ENCODE measurements at places on chromosomes 6 and 20.

DNA sequence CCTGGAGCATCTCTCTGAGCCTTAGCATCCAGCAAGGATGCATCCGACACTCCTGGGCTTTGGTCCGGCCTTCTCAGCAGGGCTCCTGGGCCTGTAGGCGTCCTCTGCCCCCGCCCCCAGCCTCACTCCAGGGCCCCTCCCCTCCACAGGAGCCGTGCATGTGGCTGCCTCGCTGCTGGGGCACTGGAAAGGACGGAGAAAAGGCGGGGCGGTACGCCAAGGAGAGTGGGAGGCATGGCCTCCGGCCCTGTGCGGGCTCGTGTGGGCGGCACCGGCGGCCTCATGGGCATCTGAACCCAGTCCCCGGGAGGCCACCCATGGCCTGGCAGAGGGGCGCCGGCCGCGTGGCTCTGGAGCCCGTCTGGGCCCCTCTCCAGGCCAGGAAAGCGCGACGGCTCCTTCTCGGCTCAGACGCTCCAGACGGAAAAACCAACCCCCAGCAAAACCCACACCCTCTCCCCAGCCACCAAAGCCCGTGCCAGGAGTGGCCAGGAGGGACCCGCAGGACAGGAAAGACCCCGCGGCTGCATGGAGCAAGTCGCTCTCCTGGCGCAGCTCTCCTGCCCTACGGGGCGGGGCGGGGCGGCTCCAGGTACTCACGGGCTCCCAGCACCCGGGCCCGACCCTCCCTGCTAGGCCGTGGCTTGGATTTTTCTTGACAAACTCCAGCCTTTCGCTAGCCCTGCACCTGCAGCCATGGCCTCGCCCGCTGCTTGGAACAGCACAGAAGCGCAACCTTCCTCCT is 419.9 kb downstream of the QKI start:
- DNase-seq, result no peak

DNA sequence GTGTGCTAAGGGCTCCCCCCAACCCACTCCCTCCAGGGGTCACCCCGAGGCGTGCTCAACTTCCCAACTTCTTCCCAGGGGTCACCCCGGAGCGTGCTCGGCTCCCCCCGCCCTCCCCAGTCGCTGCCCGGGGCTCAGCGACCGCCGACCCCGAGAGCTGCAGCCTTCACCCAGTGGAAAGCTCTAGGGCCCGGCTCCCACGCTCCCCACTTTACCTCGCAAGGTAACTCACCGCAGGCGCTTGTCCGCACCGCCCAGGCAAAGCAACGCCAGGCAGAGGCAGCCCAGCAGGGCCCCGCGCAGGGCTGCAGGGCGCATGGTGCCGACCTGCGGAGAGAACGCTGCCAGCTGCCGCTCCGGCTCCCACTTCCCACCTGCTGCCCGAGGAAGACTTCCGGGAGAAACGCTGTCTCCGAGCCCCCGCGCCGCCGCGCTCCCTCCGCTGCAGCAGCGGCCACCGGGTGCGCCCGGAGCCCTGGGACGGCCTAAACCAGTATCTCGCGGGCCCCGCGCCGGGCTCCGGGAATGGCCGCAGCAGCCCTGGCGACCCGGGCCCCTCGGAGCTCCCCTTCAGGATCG is 396 bp downstream of the RNASET2 start:
- no peak for DNase-seq

DNA sequence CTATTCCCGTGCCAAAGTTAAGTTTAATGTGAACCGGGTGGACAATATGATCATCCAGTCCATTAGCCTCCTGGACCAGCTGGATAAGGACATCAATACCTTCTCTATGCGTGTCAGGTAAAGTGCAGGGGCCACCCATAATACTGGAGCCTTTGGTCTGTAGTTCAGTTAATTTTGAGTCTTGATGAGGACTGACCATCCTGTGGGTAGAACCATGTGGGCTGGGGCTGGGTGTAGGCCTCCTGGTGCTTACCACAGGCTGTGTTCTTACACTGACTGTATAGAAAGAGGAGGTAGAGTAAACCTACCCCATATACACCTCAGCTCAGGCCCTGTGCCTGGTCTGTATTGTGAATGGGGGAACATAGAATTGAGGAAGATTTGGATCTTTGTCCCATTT is 2.4 kb downstream of the NOP56 start:
- no peak for DNase-seq

DNA sequence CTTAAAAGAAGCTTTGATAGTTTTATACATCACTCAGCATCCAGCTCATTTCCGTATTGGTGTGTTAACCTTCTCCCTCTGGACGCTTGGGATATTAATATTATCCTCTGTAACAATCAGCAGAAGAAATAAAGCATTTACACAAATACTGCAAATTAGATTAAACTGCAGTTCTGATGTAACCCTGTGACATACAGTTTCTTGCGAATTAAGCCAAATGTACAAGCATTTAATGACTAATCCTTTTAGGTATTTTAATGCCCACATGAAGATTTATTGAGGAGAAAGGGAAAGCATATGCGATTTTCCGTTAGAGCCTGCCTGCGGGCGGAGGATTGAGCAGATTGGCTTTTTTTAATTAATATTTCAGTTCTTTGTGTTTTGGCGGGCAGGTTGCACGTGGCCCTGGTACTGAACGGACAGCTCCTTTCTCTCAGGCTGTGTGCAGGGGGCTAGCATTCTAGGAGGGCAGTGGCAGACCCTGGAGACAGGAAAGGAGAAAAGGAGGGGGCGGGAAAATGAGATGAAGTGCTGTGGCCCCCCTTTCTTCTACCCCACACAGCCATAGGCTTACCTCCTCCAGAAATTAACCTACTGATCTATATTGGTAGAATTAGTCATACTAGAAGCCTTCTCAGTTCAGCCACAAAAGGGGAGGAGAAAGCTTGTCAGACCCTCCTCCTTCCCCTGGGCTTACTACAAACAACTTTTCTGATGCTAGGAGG is 14.1 kb upstream of the TFAP2D start:
- no peak for DNase-seq

DNA sequence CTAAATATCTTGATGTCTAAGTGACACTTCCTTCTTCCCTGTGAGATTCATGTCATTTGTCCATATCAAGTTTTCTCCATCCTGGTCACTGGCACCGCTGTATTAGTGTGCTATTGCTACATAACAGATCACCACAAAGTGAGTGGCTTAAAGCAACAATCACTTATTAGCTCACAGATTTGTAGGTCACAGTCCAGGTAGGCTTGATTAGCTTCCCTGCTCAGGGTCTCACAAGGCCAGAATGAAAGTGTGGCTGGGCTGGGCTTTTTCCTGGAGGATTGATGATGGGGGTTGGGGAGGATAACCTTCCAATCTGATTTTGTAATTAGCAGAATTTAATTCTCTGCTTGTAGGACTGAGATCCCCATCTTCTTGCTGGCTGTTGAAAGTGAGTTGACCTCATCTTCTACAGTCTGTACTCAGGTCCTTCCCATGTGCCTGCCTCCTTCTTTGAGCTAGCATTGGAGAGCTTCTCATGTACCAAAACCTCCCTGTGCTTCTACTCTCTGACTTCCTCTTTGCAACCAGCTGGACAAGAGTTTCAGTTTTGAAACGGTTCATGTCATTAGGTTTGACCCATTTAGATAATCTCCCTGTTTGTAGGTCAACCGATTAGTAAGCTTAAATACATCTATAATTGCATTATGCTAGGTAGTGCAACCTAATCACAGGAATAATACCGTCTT is 152.4 kb upstream of the MAN1A1 start:
- DNase-seq, result no peak

- DNase-seq, result no peak
Observed at GRCh38 chr6:44527181-44527580, 139.7 kb downstream of the CDC5L start.

DNA sequence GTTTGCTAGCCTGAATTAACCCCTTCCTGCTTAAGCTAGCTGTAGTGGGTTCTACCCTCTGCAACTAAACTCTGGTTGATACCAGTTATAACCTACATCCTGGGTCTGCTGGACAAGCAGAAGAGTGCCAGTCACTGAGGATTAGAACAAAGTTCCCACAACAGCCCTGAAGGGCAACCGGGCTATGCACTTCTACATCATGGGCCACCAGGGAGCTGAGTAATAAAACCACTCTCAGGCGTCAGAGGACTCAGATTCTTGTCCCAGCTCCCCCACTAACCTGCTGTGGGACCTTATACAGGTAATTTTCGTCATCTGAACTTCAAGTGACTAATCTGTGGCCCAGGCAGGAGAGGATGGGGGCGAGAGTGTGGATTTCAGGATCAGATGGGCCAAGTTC is 56.8 kb downstream of the EYA2 start:
- no peak for DNase-seq

DNA sequence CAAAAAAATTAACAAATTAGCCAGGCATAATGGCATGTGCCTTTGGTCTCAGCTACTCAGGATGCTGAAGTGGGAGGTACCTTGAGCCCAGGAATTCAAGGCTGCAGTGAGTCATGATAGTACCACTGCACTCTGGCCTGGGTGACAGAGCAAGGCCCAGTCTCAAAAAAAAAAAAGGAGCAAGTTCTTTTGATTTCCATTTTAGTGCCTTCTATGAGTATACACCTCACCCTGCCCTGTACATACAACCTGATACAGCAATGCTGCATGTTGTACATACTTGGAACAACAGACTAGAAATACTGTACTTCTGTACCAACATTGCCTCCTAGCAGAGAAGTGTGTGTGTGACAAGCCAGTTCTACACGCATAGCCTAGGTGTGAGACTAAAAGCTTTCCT is 97.3 kb upstream of the CARMIL1 start:
- DNase-seq, result no peak

GRCh38 chr6:41353333-41353732 is 17.9 kb downstream of the NCR2 start:
- DNase-seq, result no peak

DNA sequence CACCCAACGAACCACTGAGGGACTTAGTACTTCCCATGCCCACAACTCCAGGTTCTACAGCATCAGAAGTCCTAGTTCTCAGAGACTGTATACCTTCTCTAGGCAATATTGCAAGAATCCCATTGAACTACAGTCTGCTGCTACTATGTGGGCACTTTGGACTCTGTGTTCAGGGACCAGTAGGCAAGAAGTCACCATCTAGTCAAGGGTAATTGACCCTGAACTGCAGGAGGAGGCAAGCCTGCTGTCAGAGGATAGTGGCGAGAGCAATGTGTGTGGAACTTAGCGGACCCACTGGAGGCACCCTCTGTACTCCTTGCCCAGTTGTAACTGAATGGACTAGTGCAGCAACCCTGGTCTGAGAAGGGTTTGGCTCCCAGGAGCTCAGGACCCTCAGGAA is 15.7 kb downstream of the HEBP2 start:
- no peak for DNase-seq

GRCh38 chr20:48875914-48876240 is 45.6 kb upstream of the ARFGEF2 start:
- no peak for DNase-seq

GRCh38 chr6:114690625-114691024 is 347.8 kb upstream of the HS3ST5 start:
- no peak for DNase-seq

GRCh38 chr6:135866445-135867123 is 15.1 kb downstream of the PDE7B start:
- no peak for DNase-seq

GRCh38 chr6:121934451-121934850 is 465.0 kb upstream of the HSF2 start:
- no peak for DNase-seq

DNA sequence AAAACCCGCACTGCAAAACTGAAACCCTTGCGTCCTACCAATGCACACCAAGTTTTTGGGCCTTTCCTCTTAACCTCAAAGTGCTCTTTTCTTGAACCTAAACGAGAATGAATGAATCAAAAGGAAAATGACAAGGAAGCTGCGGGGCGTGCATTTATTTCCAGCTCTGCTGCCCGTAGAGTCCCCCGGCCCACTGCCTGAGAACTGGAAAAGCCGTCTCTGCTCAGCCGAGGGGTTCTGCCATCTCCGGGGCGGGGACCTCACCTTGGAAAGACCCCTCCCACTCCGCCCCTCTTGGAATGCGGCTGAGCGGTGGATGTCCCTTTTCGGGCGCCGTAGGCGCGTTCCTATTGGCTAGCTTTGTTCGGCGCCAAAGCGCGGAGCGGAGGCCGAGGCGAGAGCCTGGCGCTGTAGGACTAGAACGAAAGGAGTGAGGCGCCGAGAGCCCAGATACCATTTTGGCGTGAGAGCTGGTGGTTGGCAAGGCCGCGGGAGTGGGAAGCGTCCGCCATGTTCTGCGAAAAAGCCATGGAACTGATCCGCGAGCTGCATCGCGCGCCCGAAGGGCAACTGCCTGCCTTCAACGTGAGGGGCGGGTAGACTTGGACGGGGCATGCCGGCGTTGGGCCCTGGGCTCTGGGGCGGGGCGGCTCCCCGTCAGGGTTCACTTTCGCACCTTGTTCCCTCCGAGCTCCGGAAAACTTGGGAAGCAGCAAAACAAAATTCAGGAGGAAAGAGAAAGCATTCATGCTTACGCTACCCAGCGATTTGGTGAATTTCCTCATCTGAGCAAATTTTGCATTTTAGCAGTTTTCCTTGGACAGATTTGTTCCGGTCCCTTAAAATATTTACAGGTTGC is at the start of gene GINS1:
GINS1 (plus strand) TSS at position 363 of the 859 bp plus-strand sequence; CDS start at position 511, 148 bp downstream.
- DNase-seq, result peak; percentile 76

DNA sequence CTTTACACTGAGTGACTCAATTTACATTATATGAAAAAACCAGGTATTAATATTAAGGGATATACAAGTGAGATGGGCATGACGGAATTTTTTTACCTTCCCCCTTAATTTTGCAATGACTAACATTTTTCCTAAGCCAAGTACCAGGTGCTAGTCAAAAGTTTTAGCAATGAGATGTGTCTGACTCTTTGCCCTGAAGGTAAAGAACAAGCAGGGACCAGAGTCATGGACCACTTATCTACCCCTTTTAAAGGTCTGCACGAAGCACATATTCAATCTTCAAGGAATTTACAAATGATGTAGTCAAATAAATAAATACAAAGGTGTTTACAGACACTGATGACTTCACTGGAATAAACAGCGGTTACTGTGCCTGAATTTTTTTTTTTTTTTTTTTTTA is 1.4 kb downstream of the GLO1 start:
- DNase-seq, result no peak

GRCh38 chr6:170035901-170036304 is 255.0 kb downstream of the DLL1 start:
- DNase-seq, result no peak

DNA sequence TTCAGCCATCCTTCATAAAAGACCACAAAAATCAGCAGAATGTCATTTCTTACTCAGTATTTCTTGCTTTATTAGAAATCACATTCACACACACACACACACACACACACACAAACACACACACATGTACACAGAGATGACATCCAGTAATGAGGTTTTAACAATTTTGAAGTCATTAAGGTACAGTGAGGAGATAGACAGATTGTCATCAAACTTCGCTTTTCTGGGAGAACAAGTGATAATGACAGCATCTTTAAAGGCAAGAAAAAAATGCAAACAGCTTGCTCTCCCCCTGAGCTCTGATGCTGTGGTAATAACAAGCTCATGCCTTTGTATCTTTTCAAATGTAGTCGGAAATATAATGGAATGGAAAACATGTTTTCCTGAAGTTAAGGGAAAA is 184.4 kb upstream of the RNF217 start:
- DNase-seq, result no peak

- DNase-seq, result no peak
Observed at GRCh38 chr20:38197619-38198018, 32.5 kb upstream of the TGM2 start.

- DNase-seq, result no peak
Observed at GRCh38 chr20:19785173-19785982, 27.3 kb downstream of the RIN2 start.

- DNase-seq, result no peak
Observed at GRCh38 chr6:143068001-143068400, 7.3 kb downstream of the AIG1 start.
